ENCODE measurements at places on chromosomes 7 and 10.

DNA sequence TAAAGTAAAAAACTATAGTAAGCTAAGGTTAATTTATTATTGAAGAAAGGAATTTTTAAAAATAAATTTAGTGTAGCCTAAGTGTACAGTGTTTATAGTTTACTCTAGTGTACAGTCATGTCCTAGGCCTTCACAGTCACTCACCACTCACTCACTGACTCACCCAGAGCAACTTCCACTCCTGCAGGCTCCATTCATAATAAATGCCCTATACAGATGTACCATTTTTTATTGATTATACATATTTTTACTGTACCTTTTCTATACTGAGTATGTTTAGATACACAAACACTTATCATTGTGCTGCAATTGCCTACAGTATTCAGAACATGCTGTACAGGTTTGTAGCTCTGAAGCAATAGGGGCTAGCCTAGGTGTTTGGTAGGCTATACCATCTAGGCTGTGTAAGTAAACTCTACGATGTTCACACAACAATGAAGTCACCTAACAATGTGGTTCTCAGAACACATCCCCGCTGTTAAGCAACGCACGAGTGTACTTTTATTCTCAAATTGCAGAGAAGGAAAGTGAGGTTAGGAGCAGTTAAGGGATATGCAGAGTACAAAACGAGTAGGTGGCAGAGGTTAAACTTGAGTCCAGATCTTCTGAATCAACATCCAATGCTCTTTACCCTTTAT is 38.9 kb upstream of the PLCE1 start:
- DNase-seq: no peak

- DNase-seq: no peak
These were observed 18.0 kb downstream of the RRP12 start for GRCh38 chr10:97383159-97383558.

GRCh38 chr10:3400348-3400747 is 227.8 kb upstream of the PITRM1 start:
- DNase-seq: no peak

DNA sequence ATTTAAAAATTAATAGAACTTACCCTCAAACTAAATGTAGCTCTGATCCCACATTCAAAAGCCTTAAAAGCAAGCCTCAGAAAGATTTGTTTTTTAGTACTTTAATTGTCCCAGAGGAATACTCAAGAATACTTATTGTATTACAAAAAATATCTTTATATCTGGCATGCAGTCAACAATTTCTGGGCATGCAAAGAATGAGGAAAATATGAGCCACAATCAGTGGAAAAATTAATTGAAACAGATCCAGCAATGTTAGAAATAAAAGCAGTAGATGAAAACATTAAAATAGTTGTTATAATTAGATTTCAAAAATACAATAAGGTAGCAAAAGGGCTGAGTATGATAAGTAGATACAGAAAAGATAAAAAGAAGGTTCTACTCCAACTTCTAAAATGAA is 154.7 kb downstream of the PON1 start:
- DNase-seq: no peak

DNA sequence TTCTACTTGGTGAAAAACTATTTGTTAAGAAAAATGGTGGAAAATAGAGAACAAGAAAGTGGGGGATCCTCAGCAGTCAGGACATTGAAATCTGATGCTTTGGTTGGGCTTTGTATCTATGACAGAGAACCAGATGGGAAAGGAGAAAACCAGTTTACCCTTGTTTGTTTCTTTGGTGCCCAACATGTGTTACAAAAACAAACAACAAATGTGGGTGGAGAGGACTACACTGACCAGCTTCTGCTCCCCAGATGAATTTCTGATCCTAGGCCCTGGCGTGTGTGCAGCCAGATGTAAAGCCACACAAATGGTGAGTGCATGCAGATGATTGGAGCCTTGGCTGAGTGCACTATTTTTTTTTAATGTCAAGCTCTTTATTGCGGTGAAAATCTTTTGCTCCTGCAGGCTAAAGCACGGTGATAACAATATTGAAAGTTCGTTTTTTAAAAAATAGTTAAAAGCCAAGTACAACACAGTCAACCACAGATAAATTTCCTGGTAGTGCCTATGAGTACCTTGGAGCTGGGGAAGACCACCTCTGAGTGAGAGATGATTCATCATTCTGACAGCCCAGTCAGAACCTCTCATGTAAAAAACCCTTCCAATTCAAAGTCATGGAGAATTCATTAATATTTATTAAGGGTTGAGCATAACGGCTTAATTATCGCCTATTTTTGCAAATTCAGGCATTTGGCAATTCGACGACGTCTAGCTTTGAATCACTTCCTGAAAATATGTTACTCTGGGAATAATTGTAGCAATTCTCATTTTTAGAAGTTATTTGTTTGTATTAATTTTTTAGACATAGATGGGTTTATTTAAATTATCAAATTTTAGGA is 163.7 kb downstream of the AGMO start:
- no peak for DNase-seq

DNA sequence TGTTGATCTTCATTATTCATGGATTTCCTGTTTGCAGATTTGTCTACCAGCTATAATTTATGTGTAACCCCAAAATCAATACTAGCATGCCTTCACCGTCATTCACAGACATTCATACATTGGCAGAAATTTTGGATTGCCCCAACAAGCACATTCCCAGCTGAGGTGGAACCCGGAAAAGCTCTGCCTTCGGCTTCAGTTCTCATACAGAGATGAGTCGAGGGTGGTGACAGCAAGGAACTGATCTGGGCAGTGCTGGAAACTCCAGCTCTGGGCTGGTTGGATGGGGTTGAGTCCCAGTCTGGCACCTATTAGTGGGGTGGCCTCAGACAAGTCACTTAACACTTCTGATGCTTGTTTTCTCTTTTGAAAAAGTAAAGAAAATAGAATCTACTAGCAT is 267.5 kb downstream of the SNX13 start:
- no peak for DNase-seq

DNA sequence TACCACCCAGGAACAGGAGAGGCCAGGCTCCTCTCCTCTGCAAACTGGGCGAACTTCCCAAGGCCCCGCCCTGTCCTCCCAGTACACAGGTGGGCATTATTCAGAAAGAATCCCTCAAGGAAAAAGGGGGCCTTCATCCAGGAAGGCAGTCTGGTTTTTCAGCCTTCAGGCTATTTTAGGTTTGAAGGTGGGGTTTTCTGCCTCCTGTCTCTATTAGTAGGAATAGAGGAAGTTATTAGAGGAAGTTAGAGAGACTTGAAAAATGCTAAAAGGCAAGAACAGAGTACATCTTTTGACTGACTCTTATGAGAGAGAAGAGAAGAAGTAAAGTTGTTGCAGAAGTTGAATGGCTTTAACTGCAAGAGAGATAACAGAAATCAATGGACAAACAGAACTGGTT is 250.9 kb upstream of the SORCS1 start:
- DNase-seq: no peak

- DNase-seq: no peak
These were observed 186.0 kb upstream of the GDF10 start for GRCh38 chr10:47113907-47114500.

GRCh38 chr7:157485361-157485831 is 148.6 kb downstream of the DNAJB6 start:
- no peak for DNase-seq

DNA sequence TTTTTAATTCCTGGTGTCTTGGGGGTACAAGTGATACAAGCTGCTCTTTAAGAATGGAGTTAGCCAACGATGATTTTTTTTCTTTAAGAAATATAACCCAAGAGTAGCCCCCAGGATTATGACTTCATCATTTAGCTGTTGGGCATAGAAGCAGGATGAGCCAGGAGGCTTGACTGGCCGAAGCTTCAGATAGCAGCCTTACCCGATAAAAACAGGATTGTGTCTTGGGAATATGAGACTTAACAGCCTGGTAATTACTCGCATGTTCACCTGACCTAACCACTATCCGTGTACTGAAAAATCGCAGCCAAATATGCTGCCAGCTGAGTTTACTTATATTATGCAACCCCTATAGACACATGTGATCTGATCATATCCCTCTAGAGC is 346.0 kb upstream of the BMPER start:
- DNase-seq: no peak

GRCh38 chr10:86264481-86265231 is 101.9 kb downstream of the GRID1 start:
- DNase-seq: no peak

- no peak for DNase-seq
These were observed 397.8 kb upstream of the NRP1 start for GRCh38 chr10:33732161-33732680.

- DNase-seq: no peak
These were observed 177.7 kb downstream of the KCNMA1 start for GRCh38 chr10:77459905-77460304.

- no peak for DNase-seq
These were observed 103.3 kb downstream of the GALNT17 start for GRCh38 chr7:71235253-71235652.

DNA sequence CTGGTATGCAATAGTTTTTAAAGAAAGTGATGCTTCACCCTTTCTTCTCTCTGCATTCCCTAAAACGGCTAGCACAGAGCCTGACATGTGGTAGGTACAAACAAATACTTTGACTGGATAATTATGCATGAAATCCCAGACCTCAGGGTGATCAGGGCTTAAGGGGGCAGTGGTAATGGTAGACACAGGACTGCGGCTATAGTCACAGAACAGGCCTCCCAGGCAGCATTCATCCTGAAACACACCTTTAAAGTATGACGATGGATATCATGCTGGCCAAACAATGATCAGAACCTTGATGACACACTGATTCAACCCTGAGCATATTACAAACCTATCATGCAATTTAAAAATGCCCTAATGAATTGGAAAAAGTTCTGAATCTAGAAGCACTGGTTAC is 110.8 kb downstream of the PIP4K2A start:
- DNase-seq: no peak

GRCh38 chr7:34322841-34323240 is 335.2 kb upstream of the NPSR1 start:
- peak; percentile 1 for DNase-seq

GRCh38 chr10:13917791-13918190 is 331.0 kb downstream of the PRPF18 start:
- DNase-seq: no peak

GRCh38 chr10:79069325-79070080 is 737 bp downstream of the ZMIZ1 start:
- DNase-seq: no peak

GRCh38 chr7:142188154-142188553 is 69.7 kb downstream of the PRSS58 start:
- DNase-seq: peak; percentile 7

GRCh38 chr7:156473476-156474240 is 166.9 kb upstream of the RNF32 start:
- peak; percentile 33 for DNase-seq

DNA sequence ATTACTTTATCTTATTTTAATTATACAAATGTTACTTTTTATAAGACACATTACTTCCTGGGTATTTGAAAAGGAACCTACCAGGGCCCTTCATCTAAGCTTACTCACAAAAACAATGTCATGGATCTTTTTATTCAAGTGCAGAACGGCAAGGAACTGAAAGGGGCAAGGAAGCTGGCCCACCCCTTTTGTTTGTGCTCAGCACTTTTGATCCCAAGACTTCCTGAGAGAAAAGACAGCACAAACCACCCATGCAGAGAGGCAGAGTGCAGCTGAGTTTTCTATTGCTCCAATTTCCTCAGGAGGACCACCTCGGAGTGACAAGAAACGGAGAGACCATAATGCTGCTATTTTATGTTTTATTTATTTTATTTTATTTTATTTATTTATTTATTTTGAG is 232.0 kb upstream of the NRP1 start:
- DNase-seq: no peak

- DNase-seq: no peak
These were observed 63.0 kb downstream of the AOAH start for GRCh38 chr7:36661135-36661840.

GRCh38 chr7:18976715-18977471 is 140.5 kb downstream of the TWIST1 start:
- DNase-seq: no peak

DNA sequence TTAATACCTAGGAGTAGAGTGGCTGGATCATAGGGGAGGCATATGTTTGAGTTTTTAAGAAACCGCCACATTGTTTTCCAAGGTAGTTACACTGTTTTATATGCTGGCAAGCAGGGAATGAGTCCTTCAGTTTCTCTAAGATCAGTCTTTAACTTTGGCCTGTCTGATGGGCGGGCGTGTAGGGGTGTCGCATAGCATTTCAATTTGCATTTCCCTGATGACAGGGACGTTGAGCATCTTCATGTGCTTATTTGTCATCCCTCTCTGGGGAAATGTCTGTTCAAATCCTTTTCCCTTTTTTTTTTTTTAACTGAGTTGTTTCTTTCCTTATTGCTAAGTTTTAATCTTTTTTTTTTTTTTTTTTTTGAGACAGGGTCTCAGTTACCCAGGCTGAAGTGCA is 9.8 kb downstream of the MTG1 start:
- DNase-seq: no peak

GRCh38 chr7:158049271-158049670 is 538.4 kb downstream of the PTPRN2 start:
- no peak for DNase-seq

DNA sequence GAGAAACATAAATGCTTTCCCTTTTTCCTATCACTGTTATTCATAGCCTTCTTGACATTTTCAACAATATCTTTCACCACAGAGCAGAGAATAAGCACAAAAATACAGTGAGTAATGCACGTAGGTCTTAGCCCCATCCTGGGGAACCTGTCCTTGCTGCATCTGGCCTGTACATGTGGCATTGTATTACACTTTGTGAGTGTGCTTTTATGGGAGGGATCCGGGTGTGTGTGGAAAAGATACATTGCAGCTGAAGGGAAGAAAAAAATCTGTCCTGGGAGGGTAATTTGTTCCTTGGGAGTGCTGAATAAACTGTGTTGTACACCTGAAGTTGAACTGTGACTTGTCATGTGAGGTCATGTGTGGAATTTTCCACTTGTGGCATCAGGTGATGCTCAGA is 422.7 kb upstream of the LRGUK start:
- DNase-seq: no peak

DNA sequence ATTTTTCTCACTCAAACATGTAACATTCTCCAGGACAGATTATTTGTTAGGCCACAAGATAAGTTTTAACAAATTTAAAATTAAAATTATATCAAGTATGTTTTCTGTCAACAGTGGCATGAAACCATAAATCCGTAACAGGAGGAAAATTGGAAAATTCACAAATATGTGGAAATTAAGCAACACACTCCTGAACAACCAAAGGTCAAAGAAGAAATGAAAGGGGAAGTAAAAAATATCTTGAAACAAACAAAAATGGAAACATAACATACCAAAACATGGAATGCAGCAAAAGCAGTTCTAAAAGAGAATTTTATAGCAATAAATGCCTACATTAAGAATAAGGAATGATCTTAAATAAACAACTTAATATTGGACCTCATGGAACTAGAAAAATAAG is 147.3 kb downstream of the ZEB1 start:
- no peak for DNase-seq

DNA sequence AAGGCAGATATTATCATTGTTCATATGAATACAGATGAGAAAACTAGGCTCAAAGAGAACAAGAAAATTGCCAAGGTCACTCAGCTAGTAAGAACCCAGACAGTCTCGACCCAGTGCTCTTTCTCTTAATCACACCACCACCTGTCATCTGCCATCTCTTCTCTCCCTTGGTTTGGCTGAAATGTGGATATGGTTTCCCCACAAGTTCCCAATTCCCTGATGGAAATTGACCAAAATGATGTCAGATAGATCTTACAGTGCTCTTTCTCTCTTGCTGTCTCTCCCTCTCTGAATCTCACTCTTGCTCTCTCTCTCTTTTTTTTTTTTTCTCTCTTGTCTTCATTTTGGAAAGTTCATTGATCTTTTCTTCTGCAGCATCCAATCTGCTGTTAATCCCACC is 9.1 kb downstream of the C10orf90 start:
- DNase-seq: no peak
